ENCODE measurements at places on chromosomes 6 and 20. TPM values are rescaled to one million over a fixed set of nuclear protein-coding genes. Genes with fewer than 3 reads are reported as not detected.

The CLPSL2 gene
- not detected for polyA plus RNA-seq

The NFYA gene
- 9.4 TPM for polyA plus RNA-seq

The KCNK15 gene
- 5.3 TPM for polyA plus RNA-seq

The RAET1G gene
- not detected for polyA plus RNA-seq

The HLA-DRA gene
- polyA plus RNA-seq = 53.2 TPM

The EIF2S2 gene
- 53.5 TPM for polyA plus RNA-seq

The MATN4 gene
- 0.07 TPM for polyA plus RNA-seq

The SLC22A1 gene
- 0.56 TPM for polyA plus RNA-seq

The B3GAT2 gene
- polyA plus RNA-seq = 0.10 TPM

The MMUT gene
- 15.3 TPM for polyA plus RNA-seq

The LTB gene
- polyA plus RNA-seq = 6.7 TPM

The CST3 gene
- 886 TPM for polyA plus RNA-seq

The DSP gene
- 51.7 TPM for polyA plus RNA-seq

The KHDRBS2 gene
- polyA plus RNA-seq = not detected

The C6orf132 gene
- polyA plus RNA-seq = 11.2 TPM

The WFDC12 gene
- not detected for polyA plus RNA-seq

The PDSS2 gene
- 6.7 TPM for polyA plus RNA-seq

The FAM209B gene
- 0.42 TPM for polyA plus RNA-seq

The PSORS1C2 gene
- polyA plus RNA-seq = 0.07 TPM

The NR2E1 gene
- polyA plus RNA-seq = 0.02 TPM

The DCDC2 gene
- 8.6 TPM for polyA plus RNA-seq
